GM23338 (cell line): ENCODE measurements at places on chromosomes 16 and 17.
A peak's percentile ranks its signal among the peaks of the same experiment; 100 is the strongest.

DNA sequence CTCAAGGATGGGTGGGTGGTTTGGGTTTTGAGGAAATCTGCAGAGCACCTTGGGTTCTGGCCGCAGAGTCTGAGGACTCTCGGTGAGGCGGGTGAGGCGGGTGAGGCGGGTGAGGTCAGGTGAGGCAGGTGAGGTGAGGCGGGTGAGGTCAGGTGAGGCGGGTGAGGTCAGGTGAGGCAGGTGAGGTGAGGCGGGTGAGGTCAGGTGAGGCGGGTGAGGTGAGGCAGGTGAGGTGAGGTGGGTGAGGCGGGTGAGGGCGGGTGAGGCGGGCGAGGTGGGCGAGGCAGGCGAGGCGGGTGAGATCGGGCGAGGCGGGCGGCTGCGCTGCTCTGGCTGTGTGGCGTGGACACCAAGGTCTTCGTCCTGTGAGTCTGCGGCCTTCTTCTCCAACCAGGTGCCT is 24.1 kb upstream of the RPL13 start:
- DNase-seq: no peak

DNA sequence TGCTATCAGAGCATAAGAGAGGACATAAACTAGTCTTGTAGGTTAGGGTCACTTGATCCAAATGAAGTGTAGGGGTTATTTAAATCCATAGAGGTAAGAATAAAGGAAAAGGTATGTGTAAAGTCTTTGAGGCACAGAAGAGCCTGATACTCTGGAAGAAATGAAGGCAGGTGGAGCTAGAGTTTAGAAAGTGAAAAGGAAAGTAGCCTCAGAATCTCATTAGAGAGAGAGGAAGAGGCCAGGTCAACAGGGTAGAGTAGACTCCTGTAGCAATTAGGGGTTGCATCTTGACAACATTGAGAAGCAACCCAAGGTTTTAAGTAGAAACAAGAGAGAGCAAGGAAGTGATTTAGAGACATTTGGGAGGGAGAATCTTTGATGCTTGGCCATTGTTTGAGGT is 235.2 kb upstream of the SOX9 start:
- DNase-seq: no peak

- no peak for DNase-seq
These were observed 2.7 kb downstream of the TRPV2 start for GRCh38 chr17:16417896-16418684.

DNA sequence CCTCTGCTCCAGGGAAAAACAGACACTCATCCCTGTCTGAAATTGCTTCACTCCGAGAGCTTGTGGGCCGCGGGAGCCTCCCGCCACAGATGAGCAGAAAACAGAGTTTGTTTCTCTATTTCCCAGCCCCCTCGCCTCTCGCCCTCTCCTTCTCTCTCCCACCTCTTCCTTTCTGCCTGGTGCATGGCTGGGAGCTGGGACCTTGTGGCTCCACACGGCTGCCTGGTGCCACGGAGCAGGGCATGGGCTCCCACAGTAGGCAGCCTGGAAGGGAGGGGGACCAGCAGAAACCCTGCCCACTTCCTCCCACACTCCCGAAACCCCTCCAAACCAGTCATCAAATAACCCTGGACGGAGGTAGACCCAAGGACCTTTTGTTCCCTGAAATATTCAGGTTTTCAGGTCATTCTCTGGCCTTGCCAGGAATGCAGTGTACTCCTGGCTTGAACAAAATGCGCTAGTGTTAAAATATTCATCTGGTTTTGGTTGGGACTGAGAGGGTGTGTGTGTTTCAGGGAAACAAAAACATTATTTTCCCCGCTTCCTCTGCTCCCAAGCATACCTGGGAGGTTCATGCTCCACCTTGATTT is 204.9 kb downstream of the C16orf78 start:
- DNase-seq: no peak

- DNase-seq: peak; percentile 97
These were observed 890 bp upstream of the CLDN7 start for GRCh38 chr17:7262935-7263800.

DNA sequence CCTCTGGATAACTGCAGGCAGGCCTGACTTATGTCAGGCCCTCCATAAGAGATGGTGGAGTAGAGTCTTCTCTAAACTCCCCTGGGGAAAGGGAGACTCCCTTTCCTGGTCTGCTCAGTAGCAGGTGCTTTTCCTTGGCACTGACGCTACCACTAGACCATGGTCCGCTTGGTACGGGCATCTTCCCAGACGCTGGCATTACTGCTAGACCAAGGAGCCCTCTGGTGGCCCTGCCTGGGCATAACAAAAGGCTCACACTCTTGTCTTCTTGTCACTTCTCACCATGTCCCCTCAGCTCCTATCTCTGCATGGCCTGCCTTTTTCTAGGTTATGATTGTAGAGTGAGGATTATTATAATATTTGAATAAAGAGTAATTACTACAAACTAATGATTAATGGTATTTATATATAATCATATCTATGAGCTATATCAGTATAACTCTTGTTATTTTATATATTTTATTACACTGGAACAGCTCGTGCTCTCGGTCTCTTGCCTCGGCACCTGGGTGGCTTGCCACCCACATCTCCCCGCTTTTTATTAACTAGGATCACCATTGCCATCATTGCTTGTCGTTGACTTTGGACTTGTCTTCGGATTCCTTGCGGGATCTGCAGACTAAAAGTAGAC is 59.8 kb upstream of the ARL4D start:
- peak; percentile 76 for DNase-seq

GRCh38 chr17:17682737-17683680 is 1.8 kb downstream of the RAI1 start:
- DNase-seq: peak; percentile 75

DNA sequence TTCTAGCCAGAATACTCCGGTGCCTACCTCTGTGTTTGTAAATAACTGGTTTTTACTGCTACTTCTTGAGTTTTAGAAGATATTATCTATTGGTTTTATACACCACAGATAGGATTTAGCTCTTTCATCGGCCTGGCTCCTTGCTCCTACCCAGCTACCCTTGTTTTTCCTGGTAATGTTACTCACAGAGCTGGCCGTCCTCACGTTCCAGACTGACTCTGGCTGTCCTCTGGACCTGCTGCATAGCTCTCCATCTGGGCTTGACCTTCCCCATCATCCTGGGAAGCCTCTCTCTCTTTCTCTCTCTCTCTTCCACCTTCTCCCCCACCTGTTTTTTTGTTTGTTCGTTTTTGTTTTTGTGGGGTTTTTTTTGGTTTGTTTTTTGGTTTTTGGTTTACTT is 51.5 kb downstream of the MPRIP start:
- DNase-seq: no peak

DNA sequence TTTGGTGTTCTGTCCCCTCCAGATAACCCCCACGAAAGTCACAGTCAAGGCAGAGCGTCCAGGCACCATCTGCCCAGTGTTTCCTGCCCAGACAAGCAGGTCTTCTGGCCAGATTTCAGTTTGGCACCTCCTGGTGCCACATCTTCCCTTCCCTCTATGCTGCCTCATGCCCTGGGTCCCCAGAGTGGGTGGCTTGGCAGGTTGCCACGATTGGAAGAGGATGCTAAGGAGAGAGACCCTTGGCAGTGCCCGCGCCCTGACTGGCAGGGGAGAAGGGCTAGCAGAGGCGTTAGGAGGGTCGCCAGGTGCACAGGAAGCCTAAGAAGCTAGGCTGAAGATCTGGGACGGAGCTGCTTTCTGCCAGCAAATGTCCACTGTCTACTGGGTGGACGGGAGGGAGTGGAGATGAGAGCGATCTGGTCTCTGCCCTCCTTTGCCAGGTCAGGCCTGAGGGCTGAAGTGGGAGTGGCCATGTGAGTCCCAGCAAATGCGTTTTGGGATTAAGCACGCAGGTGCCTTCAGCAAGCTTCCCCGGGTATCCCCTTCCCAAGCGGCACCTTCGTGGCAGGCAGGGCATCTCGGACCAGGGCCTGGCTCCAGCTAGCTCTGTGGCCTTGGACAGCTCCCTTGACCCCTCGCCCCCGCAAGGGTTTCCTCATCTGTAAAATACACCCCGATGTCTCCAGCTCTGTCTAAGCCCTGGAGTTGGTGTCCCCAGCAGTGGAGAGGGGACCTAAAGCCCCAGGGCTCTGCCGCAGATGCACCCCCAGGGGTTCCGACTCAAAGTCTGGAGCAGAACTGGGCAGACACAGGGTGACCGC is 13.4 kb upstream of the CD300A start:
- no peak for DNase-seq

GRCh38 chr16:31267332-31268032 is 7.7 kb downstream of the ITGAM start:
- DNase-seq: no peak

GRCh38 chr16:84689111-84689510 is 10.7 kb upstream of the USP10 start:
- no peak for DNase-seq

DNA sequence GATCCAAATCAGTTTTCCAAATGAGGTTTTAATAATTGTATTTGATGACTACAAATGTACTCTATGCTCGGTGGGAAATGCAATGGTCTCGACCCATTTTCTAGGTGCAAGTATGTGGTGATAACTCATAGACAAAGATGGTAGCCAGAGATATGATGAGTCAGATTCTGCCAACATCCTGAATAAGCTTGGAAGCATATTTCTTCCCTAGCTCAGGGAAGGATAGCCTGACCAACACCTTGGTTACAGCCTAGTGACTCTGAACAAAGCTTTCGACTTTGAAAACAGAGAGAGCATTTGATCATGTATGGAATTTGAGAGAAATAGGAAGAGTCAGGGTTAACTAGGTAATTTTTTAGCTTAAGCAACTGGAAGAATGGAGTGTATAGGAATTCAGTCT is 128.3 kb upstream of the MYOCD start:
- no peak for DNase-seq

- no peak for DNase-seq
These were observed 29.8 kb downstream of the LIG3 start for GRCh38 chr17:35010093-35010492.

GRCh38 chr17:8223356-8224126 is 13.2 kb upstream of the AURKB start:
- peak; percentile 82 for DNase-seq

GRCh38 chr17:82789051-82789592 is 37.3 kb downstream of the TBCD start:
- no peak for DNase-seq

DNA sequence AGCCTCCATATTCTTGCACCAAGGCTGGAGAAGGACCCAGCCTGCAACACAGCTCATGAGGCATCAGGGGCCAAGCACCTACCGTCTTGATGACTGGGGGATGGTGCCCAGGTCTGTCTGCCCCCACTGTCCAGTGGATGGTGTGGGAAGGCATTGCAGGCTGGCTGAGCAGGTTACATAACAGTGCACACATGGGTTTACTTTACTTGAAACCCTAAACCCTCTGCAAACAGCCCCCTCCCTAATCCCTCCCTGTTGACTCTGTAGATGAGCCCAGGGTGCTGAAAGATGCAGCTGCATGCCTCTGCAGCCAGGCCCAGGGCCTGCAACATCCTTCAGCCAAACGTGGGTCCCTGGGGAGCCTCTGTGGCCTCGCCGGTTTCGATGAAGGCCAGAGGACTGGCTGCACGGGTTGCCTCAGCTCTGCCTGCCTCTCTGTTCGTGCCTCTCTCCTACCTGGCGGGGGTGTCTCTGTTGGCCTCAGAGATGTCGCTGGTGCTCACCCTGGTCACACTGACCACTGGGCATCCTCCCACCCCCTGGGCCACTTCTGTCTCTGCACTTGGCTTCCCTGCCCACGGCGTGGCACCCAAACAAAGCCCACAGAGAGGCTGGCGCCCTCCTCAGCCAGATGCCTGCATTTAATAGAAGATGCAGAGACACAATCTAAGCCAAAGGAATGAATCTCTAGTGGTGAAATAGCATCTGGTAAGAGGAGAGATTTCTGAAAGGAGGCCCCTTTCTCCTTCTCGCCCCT is 95.1 kb downstream of the METRNL start:
- DNase-seq: no peak

DNA sequence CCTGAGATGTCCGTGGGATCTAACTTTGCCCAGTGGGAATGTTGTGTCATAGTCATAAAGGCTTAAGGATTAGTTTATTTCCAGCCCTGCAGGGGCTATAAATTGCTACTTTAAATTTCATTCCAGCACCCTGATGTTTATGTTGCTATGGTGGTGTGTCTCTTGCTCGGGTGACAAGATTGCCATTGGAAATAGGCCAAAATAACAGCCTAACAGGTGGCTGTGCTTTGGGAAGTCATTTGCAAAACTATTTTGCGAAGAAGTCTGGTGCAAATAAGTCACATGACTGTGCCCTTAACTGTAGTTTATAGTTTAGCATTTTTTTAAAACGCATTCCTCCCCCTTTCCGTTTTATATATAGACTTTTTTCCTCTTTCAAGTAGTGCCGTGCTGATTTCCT is 23.1 kb downstream of the PITPNC1 start:
- DNase-seq: no peak

GRCh38 chr17:51185763-51186332 is 19.6 kb downstream of the NME2 start:
- no peak for DNase-seq

DNA sequence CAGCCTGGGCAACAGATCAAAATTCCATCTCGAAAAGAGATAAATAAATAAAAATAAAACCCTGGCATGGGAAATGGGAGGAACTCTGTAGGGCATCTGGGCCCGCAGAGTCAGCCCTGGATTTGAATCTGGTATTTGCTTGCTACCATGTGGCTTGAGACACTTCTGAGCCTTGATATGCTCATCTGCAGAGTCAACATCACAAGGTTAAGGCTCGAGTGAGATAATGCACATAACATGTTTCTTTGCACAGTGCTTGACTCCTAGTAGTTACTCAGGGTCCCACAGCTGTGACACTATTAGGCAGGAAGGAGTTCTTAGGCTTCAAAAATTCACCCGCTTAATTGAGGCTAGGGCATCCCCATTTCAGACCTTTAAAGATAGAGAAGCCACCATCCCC is 21.3 kb downstream of the CDK5RAP3 start:
- no peak for DNase-seq

DNA sequence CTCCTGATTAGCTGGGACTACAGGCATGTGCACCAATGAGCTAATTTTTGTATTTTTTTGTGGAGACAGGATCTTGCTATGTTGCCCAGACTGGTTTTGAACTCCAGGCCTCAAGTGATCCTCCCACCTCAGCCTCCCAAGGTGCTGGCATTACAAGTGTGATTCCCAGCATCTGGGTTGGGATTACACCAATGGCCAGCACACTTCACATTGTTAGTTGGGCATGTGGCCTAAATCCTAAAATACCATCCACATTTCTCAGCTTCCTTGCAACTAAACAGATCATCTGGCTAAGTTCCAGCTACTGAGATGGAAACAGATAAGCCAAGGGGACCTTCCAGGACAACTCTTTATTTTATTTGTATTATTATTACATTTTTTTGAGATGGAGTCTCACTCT is 9.9 kb downstream of the RABEP2 start:
- DNase-seq: no peak

- peak; percentile 37 for DNase-seq
These were observed 3.5 kb downstream of the KDM6B start for GRCh38 chr17:7837408-7838088.

DNA sequence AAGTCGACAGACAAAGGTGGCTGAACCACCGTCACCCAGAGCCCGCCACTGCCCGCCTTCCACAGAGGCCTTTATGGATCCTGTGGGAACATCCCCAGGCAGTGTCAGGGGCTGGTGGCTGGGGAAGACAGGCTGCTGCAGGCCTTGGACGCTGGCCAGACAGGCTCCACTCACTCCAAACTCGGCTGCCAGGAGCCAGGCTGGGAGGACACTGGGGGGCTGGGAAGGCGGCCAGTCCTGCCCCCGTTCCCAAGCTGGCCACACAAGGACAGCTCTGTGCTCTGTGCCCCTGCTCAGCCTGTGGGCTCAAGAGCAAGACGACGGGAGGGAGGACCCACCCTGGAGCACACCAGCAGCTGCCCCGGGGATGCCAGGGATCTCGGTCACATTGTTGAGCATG is 7.6 kb upstream of the LCAT start:
- no peak for DNase-seq
